Activated naive CD4-positive, alpha-beta T cell treated with anti-CD3 and anti-CD28 coated beads for 36 hours (primary cell): ENCODE measurements at places on chromosomes 2 and 18. TPM values are rescaled to one million over a fixed set of nuclear protein-coding genes. Genes with fewer than 3 reads are reported as not detected.

TRIM43 gene
- not detected for total RNA-seq

SP9 gene
- total RNA-seq = not detected

HOXD10 gene
- not detected for total RNA-seq

EFHD1 gene
- 2.0 TPM for total RNA-seq

REG3A gene
- total RNA-seq = not detected

CKAP2L gene
- total RNA-seq = 50.8 TPM

PTPRN gene
- not detected for total RNA-seq

MSH2 gene
- 43.3 TPM for total RNA-seq

CABLES1 gene
- 0.38 TPM for total RNA-seq

CDCA7 gene
- 74.0 TPM for total RNA-seq

EIF2AK2 gene
- 54.5 TPM for total RNA-seq

KCNE4 gene
- not detected for total RNA-seq

PLCL1 gene
- total RNA-seq = 3.5 TPM

SGPP2 gene
- total RNA-seq = 7.1 TPM

SPC25 gene
- total RNA-seq = 31.0 TPM
